ENCODE measurements at places on chromosomes 3 and 15.

GRCh38 chr15:41987246-41987924 is 15.0 kb upstream of the EHD4 start:
- DNase-seq = no peak

DNA sequence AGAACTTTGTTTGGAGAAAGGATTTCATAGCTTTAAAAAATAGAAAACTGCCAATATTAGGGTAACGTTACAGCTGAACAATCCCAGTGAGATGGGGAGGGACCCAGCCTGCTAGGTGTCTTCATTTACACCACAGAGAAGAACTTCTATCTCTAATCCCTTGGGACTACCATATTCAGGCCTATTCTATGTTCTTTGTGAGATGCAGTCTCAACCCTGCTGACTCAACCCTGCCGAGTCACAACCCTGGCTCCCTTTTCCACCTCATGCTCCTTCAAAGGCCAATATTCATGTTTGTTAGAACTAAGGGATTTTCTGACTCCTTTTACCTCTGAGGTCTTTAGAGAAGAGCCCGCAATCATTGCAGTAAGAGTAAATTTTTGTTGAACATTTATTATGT is 350.5 kb downstream of the EPHB1 start:
- DNase-seq = no peak

- DNase-seq = no peak
Observed at GRCh38 chr3:170350515-170351413, 6.8 kb upstream of the SKIL start.

- DNase-seq = no peak
Observed at GRCh38 chr3:114730397-114730796, 416.7 kb downstream of the ZBTB20 start.

GRCh38 chr3:143977341-143978262 is 6.0 kb downstream of the DIPK2A start:
- no peak for DNase-seq
